ENCODE measurements at places on chromosomes 5 and 9. TPM values are rescaled to one million over a fixed set of nuclear protein-coding genes. Genes with fewer than 3 reads are reported as not detected.

Gene NDUFA8
- 43.9 TPM for total RNA-seq

DNA sequence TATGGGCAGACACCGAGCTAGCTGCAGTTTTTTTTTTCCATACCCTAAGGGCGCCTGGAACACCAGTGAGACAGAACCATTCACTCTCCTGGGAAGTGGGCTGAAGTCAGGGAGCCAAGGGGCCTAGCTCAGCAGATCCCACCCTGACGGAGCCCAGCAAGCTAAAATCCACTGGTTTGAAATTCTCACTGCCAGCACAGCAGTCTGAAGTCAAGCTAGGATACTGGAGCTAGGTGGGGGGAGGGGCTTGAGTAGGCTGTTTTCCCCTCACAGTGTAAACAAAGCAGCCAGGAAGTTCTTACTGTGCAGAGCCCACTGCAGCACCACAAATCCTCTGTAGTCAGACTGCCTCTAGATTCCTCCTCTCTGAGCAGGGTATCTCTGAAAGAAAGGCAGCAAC is 151.7 kb upstream of the HCN1 start:
- peak; percentile 6 for DNase-seq

Gene WNK2
- total RNA-seq, result 13.3 TPM

GRCh38 chr9:17433526-17433925 is 145.3 kb upstream of the SH3GL2 start:
- DNase-seq, result no peak

DNA sequence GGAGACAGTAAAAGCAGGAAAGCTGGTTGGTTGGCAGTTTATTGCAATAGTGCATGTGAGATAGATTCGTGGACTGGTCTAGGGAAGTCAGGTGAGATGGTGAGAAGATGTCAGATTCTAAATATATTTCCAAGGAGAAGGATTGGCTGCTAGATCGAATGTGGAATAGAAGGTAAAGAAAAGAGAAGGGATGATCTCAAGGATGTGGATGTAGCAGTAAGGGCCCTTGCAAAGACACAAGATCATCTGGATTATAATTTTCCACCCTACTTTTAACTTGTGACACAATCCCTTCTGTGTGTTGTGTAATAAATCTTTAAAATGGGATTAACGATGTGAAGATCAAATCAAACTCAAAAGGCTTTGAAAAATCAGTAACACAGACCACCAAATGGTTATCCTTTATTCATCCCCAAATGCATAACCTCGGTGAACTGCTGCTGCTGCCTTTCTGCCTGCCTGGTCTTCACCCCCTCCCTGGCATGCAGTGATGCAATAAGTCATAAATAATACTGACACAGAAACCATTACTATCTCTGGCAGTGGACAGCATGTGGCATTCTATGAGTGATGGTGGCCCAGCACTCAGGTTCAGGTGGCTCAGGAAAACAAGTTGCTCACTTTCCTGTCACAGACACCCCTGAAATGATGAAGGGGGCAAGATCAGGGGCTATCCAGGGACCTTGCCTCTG is 178.4 kb downstream of the FAM114A2 start:
- no peak for DNase-seq

GRCh38 chr5:31023105-31023504 is 170.4 kb upstream of the CDH6 start:
- no peak for DNase-seq

DNA sequence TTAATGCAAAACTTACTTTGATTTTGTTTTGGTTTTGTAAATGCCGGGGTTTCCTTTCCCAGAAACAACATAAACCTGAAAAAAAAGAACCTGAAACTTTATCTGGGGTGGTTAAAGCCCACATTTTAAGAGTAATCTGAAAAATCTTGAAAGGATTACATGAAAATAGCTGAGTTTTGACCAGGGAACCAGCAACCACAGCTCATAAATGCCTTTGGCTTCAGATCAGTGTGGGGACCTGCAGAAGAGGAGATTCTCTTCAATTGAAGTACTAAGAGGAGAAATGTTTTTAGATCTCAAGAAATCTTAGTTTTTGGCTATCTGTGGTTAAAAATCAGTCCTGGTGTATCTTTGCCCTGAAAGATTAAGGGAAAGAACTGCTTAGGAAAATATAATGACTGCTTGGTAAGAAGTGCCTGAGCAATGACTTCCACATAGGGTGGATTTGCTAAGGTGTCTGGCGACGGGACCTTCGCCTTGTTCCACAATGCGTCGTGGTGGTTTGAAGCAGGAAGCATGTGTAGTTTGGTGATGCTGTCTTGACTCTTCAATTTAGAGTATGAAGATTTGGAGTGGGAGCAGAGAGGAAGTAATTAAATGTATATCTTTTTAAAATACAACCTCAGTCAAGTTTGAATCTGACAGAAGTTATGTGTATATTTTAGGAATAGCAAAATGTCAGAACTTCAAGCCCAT is 186.5 kb downstream of the MAN2A1 start:
- no peak for DNase-seq

DNA sequence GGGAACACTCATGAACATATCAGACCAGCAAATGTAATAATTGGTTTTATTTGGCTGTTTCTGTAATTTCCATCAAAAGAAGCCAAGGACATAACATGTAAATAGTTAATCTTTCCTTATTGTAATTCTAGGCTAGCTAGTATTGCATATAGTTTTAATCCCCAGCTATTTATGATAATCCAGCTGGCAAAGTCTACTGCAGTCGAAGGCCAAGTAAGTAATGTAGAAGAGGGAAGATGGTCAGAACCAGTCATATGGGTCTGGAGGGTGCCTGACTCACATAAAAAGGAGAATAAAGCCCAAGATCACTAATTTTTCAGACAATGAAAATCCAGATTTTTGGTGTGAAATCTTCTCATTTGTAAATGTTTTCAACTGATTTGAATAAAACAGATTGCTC is 106.3 kb downstream of the CCDC192 start:
- DNase-seq, result no peak

Gene SLC6A19
- 0.07 TPM for total RNA-seq
